Cortex of kidney (tissue), 1 donor: ENCODE measurements at places on chromosomes 6 and 20.

GRCh38 chr20:5729348-5729747 is 20.9 kb upstream of the SHLD1 start:
- no peak for DNase-seq

DNA sequence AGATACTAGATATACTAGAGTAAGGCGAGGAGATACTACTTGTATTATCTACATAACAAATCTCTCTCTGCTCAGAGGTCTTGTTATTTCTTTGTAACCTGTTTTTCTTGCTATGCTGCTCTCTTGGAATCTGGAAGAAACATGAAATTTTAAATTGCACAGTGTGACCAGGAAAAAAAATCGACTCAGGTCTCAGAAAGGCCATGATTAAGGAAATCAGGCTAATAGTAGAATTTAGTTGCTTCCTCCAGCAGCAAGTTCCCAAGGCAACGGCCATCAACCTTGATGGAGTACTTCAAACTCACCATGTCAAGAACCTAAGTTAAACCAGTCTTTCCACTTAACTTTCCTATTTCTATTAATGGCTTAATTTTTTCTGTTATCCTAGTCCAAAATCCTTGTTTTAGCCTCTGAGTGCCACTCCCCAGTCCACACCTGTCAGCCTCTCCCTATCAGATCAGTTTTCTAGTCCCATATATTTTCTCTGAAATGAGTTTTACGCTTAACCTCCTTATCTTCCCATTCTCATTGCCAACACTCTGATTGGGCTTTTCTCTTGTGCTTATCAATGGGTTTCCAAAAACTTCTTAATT is 87.7 kb upstream of the BEND3 start:
- no peak for DNase-seq

- no peak for DNase-seq
Observed at GRCh38 chr20:16951876-16952275, 203.7 kb downstream of the OTOR start.

GRCh38 chr6:12012558-12013306 is 620 bp downstream of the HIVEP1 start:
- DNase-seq = no peak

GRCh38 chr20:382291-383115 is 1.9 kb downstream of the TRIB3 start:
- DNase-seq = no peak

DNA sequence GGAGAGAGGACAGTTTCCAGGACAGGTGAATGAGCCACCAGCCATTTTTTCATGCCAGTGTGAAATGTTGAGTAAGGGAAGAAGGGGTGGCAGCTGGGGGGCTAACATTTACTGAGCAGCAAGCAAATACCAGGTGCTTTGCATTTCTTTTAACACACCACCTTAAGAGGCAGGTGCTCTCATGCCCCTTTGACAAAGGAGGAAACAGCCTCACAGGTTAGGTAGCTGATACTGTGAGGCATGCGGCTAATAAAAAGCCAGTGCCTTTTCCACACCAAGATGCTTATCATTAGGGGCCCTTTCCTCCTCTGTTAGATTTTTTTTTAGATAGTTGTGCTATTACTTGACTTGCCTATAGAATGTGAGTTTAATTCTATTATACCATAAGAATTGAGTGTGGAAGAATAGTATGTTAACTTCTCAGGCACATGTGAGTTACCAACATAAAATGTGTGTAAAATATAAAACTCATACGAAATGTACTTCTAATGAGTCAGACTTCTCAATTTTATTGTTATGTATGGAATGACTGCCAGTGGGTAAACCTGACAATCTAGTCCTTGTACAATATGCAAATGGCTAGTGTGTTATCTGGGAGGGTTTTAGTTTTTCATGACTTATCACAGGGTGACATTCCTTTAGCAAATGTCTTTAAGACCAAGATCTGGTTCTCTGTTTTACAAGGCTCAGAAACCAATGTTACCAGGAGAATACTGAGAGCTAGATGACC is 260.0 kb downstream of the TMEM242 start:
- no peak for DNase-seq

DNA sequence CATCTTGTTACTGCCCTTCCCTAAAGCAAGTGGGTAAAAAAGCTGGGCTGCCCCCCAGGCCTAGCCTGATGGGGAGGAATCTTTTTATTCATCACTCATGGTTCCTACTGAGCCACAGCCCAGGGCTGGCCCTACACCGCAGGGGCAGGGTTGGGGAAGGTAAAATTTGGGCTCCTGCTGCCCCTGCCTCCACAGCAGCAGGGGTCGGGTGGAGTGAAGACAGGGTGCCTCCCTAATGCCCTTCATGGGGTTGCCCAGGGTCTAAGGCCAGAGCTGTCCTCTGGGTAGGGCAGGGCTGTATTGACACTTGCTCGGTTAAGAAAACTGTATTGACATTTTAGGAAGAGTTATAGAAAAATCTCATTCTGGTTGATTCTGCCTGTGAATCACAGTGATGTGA is 8.9 kb upstream of the PSMG4 start:
- DNase-seq = no peak

- DNase-seq = no peak
Observed at GRCh38 chr6:116497113-116497676, 14.2 kb upstream of the CALHM5 start.

GRCh38 chr6:27556406-27556805 is 83.5 kb upstream of the ZNF184 start:
- no peak for DNase-seq

GRCh38 chr6:31764198-31764597 is 1.7 kb downstream of the SAPCD1 start:
- DNase-seq = no peak

DNA sequence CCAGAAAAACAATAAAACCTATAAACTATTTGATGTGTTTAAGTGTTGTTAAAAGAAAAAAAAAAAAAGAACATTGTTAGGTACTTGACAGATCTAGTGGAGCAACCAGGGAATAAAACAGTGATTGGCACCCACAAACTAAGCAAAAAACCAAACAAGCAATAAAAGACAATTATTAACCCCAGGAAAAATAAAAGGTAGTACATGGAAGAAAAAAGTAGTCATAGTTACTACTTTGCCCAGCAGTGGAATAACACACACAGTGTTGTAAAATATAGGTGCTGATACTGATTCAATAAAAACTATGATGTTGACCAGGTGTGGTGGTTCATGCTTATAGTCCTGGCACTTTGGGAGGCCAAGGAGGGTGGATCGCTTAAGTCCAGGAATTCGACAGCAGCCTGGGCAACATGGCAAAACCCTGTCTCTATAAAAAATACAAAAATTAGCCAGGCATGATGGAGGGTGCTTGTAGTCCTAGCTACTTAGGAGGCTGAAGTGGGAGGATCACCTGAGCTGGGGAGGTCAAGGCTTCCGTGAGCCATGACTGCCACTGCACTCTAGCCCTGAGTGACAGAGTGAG is 43.9 kb downstream of the PIGU start:
- DNase-seq = no peak

DNA sequence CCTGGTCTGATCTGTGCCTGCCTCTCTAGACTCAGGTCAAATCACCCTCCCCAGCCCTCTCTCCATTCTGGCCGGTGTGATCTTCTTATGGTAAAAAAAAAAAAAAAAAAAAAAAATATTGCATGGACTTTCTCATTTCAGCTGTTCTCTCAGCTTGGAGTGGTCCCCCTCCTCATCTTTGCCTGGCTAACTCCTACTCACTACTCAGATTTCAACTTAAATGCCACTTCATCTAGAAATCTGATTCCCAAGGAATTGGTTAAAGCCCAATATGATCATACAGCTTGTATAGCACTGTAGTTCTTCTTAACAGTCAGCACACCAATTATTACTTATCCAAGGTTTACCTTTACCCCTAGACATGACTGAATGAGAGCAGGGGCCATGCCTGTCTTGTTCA is 105.9 kb upstream of the CARMIL1 start:
- no peak for DNase-seq

- DNase-seq = no peak
Observed at GRCh38 chr6:6057442-6058053, 50.8 kb upstream of the NRN1 start.

GRCh38 chr6:5865506-5866031 is 141.2 kb downstream of the NRN1 start:
- no peak for DNase-seq

DNA sequence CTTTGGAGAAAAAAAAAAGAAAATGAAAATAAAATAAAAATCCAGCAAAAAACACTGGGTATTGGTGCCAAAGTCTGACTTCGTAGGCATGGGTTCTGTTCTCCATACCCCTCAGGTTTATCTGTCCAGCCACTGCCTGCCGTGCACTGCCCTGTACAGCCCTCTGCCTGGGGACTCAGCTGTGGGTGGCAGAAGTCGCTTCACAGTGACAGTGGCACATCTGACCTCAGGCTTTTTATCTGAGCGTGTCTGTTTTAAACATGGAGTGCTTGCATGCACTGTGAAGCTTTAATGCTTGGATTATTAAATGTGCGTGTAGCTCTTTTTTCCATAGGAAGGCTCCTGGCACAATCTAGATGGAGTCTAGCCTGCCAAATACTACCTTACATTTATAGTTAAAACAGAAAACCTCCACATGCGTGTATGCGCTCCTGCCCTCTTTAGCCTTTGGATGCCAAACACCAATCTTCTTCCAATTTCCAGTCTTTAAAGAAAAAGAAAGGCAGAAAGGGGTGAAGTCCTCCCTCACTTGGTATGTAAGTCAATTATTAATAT is 375.5 kb downstream of the UTRN start:
- no peak for DNase-seq
